ENCODE measurements at places on chromosomes 16 and 17.

GRCh38 chr16:16063683-16064082 lies 114.3 kb downstream of the ABCC1 start:
- no peak for DNase-seq

DNA sequence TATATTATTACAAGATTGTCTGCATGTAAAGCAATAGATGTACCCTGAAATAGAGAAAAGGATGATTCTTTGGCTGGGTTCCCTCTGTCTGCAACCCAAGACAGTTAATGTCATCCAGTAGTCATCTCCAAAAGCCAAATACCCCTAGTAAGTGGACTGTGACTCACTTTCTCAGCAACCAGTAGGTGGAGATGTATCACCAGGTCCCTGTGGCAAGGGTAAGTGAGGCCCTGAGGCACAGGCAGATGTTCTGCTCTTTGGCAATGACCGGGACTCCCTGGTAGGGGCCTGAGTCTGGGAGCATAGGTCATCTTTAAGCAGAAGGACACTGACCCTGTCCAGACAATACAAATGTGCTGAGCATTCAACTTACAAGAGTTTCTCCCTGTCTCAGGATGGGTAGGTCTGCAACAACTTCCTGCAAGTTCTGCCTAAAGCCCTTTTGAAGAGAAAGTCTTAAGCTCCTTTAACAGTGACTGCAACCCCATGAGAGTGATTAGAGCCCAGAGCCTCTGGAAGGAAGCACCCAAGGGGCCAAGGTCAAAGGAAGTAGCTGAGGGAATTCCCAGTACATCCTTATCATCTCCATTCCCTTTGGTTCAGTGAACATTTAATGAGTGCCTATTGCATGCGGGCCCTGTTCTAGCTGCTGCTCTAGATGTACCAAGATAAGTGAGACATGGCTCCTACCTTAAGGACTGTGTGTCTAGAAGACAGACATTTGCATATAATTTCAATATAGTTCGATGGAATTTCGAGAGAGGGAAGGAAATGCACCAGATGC lies 31.9 kb downstream of the PMP22 start:
- DNase-seq = peak; percentile 71

- no peak for DNase-seq
Observed at GRCh38 chr17:77281904-77282367, 141.2 kb downstream of the SEC14L1 start.

DNA sequence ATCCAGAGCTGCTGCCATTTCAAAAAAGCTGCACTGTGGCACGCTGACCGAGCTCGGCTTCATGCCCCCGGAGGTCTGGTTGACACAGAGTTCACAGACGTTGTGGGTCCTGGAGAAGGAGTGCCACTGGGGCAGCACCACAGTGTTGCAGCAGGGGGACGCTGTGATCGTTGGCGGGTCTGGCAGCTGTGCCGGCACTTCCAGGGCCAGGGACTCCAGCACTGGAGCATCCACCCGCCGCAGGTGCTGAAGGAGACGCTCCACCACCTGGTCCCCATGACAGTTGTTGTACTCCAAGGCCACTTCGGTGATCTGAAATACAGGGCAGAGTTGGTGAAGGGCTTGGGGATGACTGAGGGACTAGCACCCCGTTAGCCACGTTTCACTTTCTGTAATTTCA lies 23.5 kb downstream of the SNN start:
- no peak for DNase-seq

GRCh38 chr16:80285104-80285503 lies 255.7 kb upstream of the DYNLRB2 start:
- DNase-seq = peak; percentile 19

DNA sequence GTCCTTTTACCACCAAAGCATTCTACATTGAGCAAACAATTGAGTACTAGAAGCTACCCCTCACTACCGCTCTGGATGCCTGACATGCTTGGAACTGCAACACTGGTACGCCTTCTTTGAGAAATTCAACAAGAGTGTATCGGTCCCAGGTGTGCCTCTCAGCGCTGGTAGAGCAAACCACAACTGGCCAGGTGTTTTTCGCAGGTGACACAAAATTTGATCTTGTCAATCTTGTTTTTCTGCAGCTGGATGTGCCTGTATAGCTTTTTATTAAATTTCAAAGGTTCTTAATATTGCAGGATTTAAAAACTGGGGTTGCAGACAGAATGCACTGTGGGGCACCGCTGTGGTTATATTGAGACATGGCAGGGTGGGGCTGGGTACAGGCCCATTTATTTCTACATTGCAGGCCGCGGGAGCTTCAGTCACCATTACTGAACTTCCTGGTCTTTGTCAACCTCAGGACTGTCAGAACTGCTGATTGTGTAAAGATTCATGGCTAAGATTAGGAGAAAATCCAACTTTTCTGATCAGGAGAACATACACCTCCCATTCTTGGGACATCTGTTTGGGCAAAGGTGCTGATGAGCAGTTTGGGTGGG lies 4.5 kb upstream of the SNX20 start:
- no peak for DNase-seq

- DNase-seq = no peak
Observed at GRCh38 chr17:72171703-72172667, 51.2 kb downstream of the SOX9 start.

DNA sequence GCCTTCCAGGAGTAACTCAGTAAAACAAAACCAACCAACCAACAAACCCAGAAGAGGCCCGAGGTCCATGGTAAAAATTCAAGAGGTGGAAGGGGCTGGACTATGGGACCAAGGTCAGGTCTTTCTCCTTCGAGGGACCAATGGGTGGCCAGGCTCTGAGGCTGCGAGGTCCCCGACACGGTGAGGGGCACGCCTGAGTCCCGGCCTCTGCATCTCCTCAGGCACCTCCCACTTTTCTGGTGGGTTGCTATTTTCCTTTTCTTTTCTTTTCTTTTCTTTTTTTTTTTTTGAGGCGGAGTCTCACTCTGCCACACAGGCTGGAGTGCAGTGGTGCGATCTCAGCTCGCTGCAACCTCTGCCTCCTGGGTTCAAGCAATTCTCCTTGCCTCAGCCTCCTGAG lies 18.0 kb downstream of the CD7 start:
- DNase-seq = no peak

DNA sequence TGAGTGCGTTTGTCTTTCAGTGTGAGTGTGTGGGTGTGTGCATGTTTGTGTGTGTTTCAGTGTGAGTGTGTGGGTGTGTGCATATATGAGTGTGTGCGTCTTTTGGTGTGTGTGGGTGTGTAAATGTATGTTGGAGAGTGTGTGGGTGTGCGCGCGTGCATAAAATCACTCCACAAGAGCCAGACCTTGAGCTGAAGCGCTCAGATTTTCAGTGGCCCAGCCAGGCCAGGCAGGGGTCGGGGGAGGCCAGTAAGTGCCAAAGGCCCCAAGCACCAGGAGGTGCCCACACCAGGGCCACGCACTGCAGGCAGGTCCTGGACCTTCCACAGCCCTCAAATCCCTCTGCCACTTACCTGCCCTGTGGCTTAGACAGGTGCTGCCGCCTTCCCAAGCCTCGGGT lies 184.0 kb downstream of the SOX9 start:
- no peak for DNase-seq

DNA sequence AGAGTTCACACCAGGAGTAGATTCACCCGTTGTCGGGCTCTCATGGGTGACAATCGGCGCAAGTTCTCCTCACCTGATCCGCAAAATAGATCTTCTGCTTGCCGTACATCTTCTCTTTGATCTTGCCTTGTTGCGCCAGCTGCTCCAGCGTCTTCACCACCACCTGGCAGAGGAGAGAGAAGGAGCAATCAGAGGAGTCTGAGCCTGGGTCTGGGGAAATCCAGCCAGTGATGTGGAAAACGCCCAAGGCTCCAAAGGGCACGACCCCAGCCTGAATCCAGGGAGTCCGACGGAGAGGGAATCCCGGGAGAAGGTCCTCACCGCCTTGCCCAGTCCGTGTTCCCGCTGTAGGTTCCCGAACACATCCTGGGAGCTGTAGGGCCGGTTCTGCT lies 393 bp downstream of the PSMC3IP start:
- DNase-seq = no peak

DNA sequence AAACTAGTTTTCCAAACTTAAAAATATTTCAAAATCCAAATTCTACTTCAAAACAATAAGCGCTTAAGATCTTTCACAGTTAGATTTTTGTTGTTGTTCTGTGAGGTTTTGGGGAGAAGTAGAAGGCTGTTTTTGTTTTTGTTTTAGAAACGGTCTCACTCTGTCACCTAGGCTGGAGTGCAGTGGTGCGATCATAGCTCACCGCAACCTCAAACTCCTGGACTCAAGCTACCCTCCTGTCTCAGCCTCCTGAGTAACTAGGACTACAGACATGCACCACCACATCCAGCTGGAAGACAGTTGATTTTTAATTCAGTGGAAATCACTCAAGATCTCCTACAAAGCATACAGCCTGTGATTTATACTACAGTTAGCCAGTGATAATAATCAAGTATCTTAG lies 2.7 kb downstream of the SHCBP1 start:
- DNase-seq = no peak

DNA sequence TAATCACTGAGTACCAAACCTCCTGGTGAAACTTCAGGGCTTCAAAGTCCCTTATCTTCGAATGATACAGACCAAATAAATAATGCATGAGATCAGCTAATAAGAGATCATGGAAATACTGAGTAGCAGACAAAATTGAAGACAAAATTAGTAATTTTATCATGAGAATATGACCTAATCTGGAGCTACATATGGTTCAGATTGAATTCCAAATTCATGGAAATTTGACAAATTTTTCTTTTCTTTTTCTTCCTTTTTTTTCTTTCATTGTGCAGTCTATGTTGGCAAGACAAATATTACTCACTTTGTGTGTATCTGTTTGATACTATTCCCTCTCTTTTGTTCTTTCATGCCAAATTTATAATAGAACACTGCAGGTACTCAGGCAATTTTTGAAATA lies 218.1 kb upstream of the KCNJ16 start:
- DNase-seq = no peak

GRCh38 chr17:39667262-39667944 lies 850 bp upstream of the PNMT start:
- no peak for DNase-seq

GRCh38 chr17:16407911-16408588 lies 7.3 kb upstream of the TRPV2 start:
- no peak for DNase-seq

GRCh38 chr17:78839235-78839761 lies 1.3 kb downstream of the USP36 start:
- DNase-seq = no peak

DNA sequence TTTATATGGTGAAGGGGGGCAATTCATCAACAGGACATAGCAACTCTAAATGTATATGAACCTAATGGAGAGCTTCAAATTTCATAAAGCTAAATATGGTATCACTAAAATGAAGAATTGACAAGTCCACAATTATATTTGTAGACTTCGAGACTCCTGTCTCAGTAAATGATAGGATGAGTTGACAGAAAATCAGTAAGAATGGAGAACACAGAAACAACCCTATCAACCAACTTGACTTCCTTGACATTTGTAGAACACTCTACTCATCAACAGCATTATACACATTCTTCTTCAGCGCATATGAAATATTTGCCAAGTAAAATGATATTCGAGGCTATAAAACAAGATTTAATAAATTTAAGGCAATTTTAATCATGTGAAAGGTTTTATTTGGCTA lies 322.9 kb upstream of the MAF start:
- DNase-seq = no peak

DNA sequence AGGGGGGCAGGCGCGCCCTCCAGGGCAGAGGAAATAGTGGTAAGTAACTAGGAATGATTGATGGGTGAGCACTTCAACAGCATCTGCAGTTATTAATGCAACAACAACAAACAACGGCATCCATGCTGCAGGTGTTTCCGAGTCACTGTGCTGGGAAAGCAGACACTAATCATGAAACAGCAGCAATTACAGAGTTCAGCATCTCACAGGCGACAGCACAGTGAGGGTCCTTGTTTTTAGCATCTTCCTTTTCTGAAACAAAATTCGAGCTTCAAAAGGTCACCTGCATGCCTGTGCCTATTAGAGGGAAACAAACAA lies 191.9 kb downstream of the SLC39A11 start:
- no peak for DNase-seq

GRCh38 chr17:56300144-56300543 lies 146.9 kb downstream of the ANKFN1 start:
- peak; percentile 8 for DNase-seq

DNA sequence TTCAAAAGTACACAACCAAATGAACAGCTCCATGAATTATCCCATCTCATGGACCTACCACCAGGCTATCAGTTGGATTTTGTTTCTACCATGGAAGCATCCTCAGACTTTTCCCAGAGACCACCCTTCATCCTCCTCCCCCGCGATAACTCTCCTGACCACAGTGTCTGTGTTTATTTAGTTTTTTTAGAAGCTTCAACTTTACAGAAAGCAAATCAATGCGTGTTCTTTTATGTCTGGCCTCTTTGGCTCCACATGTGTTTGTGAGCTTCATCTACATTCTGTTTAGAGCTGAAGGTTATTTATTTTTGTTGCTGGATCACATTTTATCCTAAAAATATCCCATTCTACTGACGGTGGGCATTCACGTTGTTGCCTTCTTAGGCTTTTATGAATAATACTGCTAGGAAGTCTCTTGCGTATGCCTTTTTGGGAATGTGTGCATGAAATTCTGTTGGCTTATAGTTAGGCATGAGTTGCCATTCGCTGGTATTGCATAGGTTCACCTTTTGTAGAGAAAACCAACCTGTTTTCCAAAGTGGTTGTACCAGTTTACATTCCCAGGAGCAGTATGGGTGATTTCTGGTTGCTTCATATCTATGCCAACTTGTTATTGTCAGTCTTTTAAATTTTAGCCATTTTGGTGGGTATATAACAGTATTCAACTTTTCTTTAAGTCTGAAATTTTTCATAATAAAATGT lies 83.0 kb downstream of the CMIP start:
- DNase-seq = no peak

- no peak for DNase-seq
Observed at GRCh38 chr17:68453991-68454665, 3.2 kb downstream of the WIPI1 start.

GRCh38 chr17:4598776-4599504 lies 14.6 kb downstream of the SMTNL2 start:
- peak; percentile 59 for DNase-seq

DNA sequence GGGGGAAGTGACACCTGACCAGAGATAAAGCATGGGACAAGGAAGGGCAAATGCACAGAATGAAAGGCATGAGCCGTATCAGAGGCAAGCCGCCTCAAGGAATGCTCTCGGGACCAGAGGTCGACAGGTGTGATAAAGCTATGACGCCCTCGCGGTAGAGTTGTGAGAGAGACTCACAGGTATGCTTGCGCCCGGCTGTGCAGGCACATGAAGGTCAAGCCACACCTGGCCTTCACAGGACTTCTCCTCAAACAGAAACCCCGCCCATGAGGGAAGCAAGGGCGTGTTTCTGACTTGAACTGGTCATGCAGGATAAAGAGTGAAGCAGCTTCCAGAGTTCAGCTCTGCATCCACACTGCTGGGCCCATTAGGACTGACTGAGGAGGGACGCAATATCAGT lies 7.8 kb downstream of the NCBP3 start:
- no peak for DNase-seq

Data from fibroblast of gingiva (primary cell).